Left lung (tissue), 14 donors: ENCODE measurements at places on chromosomes 4 and X. TPM values are rescaled to one million over a fixed set of nuclear protein-coding genes. Genes with fewer than 3 reads are reported as not detected.

GRCh38 chr4:126136922-126137781 lies 822.4 kb downstream of the FAT4 start:
- no peaks in the 10 kb centered on the region for H3K27me3 ChIP-seq
- H3K4me1 ChIP-seq = no peaks in the 10 kb centered on the region
- H3K4me3 ChIP-seq = no peak overlapping the region
- no peaks in the 10 kb centered on the region for H3K36me3 ChIP-seq
- no peak overlapping the region for H3K27ac ChIP-seq
- DNase-seq = no peak

- no peak overlapping the region for H3K4me3 ChIP-seq
- H3K27ac ChIP-seq = no peak overlapping the region
- no peaks in the 10 kb centered on the region for H3K36me3 ChIP-seq
- H3K4me1 ChIP-seq = no peaks in the 10 kb centered on the region
Observed at GRCh38 chr4:173736840-173737239, 206.8 kb upstream of the HAND2 start.

- H3K4me3 ChIP-seq = no peak overlapping the region
- no peaks in the 10 kb centered on the region for H3K4me1 ChIP-seq
- H3K36me3 ChIP-seq = no peaks in the 10 kb centered on the region
Observed at GRCh38 chrX:45598861-45599260, 398.2 kb upstream of the DIPK2B start.

DNA sequence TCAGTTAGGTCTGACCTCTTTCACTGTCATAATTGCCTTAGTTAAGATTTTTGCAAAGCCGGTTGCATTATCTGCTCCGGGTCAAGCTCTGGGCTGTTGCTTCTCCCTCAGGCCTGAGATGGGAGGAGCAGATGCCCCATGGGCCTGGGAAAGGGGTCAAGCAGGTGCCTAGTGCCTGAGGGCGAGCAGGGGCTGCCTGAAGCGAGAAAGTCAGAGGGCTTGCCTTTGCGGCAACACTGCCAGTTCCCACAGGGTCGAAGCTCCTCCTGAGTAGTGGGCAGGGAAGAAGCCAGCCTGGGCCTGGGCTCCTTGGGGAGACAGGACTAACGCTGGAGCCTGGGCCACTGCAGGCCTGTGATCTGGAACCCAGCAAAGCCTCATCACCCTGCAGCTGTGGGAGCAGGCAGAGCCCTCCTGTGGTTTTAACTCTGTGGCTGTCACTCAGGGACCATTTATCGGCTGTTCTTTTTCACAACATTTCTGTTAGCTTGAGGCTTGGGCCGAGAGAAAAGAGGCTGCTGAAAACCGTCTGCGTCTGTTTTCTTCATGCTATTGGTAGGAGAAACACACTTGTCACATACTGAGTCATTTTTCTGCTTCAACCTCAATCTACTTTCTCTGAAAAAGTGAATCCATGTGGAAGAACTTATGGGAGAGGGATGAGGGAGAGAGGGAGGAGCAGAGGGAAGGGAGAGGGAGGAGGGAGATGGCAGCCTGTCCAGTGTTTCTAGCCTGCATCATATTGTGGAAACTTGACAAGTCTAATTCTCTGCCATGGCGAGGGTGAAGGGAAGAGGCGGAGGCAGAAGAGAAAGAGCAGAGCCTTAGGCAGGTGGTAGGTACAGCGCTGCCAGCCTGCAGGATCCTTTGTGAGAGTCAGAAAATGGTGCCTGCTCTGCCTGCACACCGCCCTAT lies 68.4 kb downstream of the RHOH start:
- no peaks in the 10 kb centered on the region for H3K36me3 ChIP-seq
- H3K27me3 ChIP-seq = no peaks in the 10 kb centered on the region
- DNase-seq = no peak

DNA sequence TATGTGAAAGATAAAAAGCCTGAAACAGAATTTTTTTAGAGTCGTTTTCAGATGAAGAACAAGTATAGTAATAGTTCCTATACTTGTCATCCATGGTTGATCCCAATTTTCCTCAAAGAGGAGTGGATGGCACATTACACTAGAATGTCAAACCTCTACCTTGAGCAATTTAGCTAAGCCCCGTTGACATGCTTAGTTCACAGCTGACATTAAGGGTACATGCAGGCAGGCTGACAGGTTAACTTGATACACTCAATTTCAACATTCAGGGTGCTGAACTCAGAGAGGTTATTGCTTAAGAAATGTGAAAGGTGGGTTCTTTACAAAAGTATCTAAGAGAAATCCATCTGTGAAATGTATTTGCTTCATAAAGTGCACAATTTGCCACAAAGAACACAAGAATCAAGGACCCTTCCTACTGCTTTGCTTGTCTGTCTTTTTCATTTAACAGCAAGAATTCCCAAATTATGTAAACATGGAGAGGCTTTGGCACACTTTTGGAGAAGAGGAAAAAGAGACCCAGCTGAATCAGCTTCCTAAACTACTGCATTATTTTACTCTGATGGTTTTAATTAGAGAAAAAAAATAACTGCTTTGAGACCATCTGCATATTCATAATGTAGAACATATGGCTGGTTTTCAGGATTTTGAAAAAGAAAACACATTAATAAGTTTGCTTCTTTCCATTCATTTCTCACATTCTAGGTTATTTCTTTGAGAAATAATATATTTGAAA lies 122.5 kb upstream of the DDIT4L start:
- H3K27me3 ChIP-seq = no peaks in the 10 kb centered on the region
- H3K27ac ChIP-seq = no peak overlapping the region
- no peaks in the 10 kb centered on the region for H3K4me1 ChIP-seq

DNA sequence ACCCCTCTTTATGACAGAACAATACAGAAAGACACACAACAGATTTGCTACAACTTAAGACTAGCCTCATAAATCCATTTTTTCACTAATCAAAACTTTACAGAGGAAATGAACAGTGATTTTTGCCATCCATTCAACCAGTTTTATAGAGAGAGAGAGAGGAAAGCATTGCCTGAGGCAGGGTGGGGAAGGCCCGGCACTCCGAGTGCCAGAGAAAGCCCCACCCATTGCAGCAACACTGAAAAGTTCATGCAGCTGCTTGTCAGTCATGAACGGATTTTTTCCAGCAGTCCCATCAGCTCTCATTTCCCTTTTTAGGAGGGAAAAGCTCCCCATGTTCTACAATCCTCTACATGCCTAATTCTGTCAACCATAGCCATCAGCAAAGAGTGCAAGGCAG lies 236.9 kb downstream of the CHIC1 start:
- no peak overlapping the region for H3K4me3 ChIP-seq
- no peak overlapping the region for H3K27ac ChIP-seq
- H3K4me1 ChIP-seq = no peaks in the 10 kb centered on the region
- DNase-seq = no peak

GRCh38 chr4:73340917-73341316 lies 63.2 kb upstream of the ALB start:
- no peaks in the 10 kb centered on the region for H3K27me3 ChIP-seq
- H3K4me1 ChIP-seq = no peaks in the 10 kb centered on the region

- no peak for DNase-seq
- no peak overlapping the region for H3K27ac ChIP-seq
- H3K36me3 ChIP-seq = no peaks in the 10 kb centered on the region
- H3K4me1 ChIP-seq = no peaks in the 10 kb centered on the region
Observed at GRCh38 chr4:85700362-85700761, 225.4 kb downstream of the ARHGAP24 start.

- no peak for DNase-seq
- H3K36me3 ChIP-seq = no peaks in the 10 kb centered on the region
- no peak overlapping the region for H3K27ac ChIP-seq
- H3K4me1 ChIP-seq = no peaks in the 10 kb centered on the region
- no peak overlapping the region for H3K4me3 ChIP-seq
- H3K27me3 ChIP-seq = peaks cover 10% of the 10 kb centered on the region
Observed at GRCh38 chrX:110201799-110202198, 116.1 kb downstream of the AMMECR1 start.

The MAP3K15 gene
- 0.24 TPM for total RNA-seq

The DCAF12L2 gene
- 0.09 TPM for total RNA-seq

The NUDT10 gene
- total RNA-seq = 0.12 TPM

The TMPRSS11D gene
- total RNA-seq = not detected

The CASK gene
- total RNA-seq = 59.7 TPM
